ENCODE measurements at places on chromosomes 6 and 20.

GRCh38 chr6:34587325-34587724 lies 31.2 kb upstream of the SPDEF start:
- no peak for DNase-seq

DNA sequence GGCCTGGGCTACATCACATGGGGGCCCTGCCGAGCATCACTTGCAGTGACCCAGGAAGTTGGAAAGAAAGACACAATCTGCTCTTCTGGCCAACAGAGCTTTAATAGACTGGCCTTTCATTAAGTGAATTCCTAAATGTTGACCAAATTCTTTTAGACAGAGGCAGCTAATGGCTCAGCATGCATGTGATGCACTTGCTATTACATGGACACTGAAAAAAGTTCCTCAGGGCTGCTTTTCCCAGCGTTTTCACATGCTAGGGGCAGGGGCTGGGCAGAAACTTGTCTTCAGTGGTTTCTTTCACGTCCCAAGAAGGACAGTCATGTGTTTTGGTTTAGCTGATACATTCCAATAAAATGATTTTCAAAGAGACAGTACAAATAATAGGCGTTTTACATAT lies 651.0 kb upstream of the SLC35B3 start:
- DNase-seq = no peak

- DNase-seq = no peak
Observed at GRCh38 chr6:94636780-94637385, 940.5 kb upstream of the MANEA start.

- no peak for DNase-seq
Observed at GRCh38 chr6:110999634-111000270, 17.9 kb downstream of the RPF2 start.

GRCh38 chr20:1816384-1817381 lies 78.5 kb upstream of the SIRPA start:
- no peak for DNase-seq

DNA sequence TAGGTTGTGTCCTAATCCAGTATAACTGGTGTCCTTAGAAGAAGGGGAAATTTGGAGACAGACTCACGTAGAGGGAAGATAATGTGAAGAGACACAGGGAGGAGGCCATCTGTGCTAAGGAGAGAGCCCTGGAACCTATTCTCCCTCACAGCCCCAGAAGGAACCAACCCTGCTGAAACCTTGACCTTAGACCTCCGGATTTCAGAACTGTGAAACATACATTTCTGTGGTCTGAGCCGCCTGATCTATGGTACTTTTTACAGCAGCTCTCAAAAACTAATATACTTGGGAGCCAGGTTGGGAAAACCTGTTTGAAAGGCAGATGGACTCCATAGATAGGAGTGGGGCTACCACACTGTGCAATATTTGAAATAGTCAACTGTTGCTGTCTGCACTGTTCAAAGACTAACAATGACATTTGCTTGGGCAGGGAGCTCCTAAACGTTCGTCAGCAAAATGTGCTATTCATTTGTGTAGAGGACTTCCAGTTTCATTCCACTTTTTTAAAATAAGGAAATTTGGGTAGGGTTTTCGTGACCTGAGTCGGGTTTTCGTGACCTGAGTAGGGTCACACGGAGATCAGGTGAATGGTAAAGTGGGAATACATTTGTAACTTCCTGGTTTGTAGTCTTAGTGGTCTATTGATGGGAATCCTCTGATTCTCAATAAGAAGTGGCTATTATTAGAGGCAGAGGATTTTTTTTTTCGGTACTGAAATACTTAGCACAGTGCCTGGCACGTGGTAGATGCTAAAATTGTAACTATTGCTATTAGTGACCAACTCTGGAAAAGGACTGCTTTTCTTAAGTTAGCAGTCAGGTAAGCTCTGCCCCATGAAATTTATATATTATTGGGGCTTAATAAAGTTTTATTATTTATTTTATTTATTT lies 11.4 kb downstream of the TAGAP start:
- DNase-seq = no peak

DNA sequence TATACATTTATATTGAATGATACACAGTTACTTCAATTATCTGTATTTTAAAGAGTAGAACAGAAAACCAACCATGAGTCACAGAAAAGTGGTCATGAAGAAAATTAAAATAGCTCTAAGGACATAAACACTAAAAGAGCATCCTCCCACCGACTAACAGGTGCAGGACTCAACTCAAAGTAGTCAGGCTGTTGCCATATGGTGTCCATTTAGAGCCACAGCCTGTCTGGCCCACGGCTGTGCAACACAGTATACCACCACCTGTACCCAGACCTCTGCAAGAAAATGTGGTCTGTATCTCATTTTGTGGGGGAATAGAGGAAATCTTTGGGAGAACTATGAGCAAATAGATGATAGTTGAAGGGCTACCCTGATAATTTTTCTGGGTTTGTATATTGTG lies 449.8 kb upstream of the RNF217 start:
- no peak for DNase-seq

- no peak for DNase-seq
Observed at GRCh38 chr6:37525460-37526357, 26.0 kb upstream of the CCDC167 start.

DNA sequence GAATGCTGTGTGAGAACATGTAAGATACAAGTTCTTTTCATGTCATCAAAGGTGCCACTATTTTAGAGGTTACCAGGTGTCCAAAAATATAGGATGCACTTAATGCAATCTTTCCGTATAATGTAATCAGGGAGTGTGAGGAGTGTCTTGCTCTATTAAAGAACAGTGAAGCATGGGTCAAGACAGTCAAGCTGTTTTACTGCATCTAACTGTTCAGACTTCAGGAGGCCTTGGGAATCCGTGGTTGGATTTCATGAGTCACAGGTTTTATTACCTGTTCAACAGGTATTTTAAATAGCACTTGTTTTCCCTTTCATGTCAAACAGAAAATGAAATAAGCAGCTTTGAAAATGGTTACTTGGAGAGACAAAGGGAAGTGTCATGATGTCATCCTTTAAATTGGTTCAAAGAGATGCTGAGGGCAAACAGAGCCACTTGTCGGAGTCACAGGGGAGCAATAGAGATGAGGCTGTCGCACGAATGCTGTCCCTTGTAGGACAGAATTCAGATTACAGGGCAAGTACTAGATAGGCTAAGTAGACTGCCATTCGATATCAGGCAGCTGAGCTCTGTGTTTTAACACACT lies 621.5 kb downstream of the QKI start:
- DNase-seq = no peak

GRCh38 chr6:6046716-6047115 lies 40.0 kb upstream of the NRN1 start:
- DNase-seq = no peak

- DNase-seq = no peak
Observed at GRCh38 chr6:109009962-109010704, 84.5 kb downstream of the SESN1 start.

- no peak for DNase-seq
Observed at GRCh38 chr20:56437196-56437960, 25.3 kb downstream of the CASS4 start.

- no peak for DNase-seq
Observed at GRCh38 chr6:12291839-12292604, 1.9 kb downstream of the EDN1 start.

- no peak for DNase-seq
Observed at GRCh38 chr20:32190616-32191415, 16.7 kb downstream of the PLAGL2 start.

- DNase-seq = no peak
Observed at GRCh38 chr6:11613858-11614257, 76.3 kb downstream of the TMEM170B start.

DNA sequence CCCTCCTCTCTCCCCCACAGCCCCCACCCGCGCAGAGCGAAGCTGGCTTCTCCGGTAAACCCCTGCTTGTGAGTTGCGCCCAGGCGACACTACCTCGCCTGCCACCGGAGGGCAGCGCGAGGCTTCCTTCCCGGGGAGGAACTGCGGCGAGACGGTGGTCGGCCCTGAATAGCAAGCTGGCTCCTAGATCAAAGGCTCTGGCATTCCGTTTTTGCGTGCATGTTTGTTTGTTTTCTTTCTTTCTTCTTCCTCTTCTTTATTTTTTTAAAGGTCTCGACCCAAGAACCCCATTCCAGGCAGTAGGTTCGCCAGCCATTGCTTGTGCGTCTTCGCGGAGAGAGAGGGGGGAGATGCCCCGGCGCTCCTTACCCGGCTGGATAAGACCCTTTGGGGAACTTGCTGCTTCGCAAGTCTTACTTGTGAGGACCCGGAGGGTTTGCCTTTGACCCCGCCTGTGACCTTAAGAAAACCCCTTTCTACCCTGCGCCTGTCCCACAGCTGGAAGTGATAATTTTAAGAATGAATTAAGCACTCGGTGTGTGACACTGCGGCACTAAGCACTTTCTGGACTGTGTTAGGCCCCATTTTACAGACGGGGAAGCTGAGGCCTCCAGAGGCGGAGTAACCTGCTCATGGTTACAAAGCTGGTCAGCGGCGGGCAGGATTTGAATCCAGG lies 92.7 kb upstream of the SIRPA start:
- DNase-seq = no peak

DNA sequence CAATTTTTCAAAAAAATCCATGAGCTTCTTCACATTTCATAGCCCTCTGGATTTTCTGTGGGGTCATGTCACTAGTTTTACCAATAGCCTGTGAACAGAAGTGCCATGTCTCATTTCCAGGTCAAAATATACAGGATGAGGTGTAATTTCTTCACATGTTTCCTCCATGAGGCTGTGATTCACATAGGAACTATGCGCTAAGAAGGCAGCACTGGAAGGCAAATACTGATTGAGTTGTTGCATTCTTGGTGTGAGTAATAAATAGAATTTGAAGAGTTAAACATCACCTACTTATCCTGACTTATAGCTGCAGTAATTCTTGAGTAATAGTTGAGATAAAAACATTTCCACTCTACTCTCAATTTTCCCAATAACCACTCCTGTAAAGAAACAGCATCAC lies 442.3 kb downstream of the HAO1 start:
- no peak for DNase-seq

DNA sequence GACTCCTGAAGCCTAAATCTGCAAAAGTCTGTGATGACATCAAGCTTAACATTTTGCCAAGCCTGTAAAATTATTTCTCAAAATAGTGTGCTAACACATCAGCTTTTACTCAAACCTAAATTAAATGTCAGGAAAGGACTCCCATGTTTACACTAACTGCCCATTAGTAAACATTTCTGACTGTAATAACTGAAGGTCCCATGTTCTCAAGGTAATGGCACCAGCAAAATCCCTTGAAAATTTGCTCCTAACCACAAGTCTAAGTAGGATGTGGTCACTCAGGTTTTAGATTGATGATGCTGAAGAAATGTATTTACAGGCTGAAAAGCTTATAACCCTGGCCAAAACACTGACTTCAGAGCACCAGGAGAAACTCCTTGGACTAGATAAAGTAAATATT lies 33.0 kb downstream of the BACH2 start:
- no peak for DNase-seq

- no peak for DNase-seq
Observed at GRCh38 chr6:83432636-83433035, 1.8 kb upstream of the ME1 start.

- no peak for DNase-seq
Observed at GRCh38 chr6:148222846-148223245, 119.8 kb upstream of the SASH1 start.

- no peak for DNase-seq
Observed at GRCh38 chr6:143229400-143229799, 168.7 kb downstream of the AIG1 start.

DNA sequence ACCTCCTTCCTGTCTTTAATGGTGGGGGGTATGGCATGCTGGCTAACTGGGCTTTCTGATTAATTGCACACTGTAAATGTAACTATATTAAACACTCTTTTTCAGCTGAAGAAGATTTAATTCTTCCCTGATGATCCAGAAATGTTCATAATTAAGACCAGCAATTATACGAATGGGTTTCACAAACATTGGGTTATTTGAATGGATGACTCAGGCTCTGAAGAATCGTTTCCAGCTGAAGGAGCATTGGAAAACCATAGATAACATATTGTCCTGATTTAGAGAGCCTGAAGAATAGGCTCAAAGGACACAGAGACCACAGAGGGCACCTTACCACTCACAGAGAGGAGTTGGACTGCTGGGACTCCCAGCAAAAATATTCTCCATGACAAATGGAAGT lies 130.7 kb upstream of the SSTR4 start:
- no peak for DNase-seq

- no peak for DNase-seq
Observed at GRCh38 chr6:168985705-168986104, 267.9 kb downstream of the THBS2 start.

- no peak for DNase-seq
Observed at GRCh38 chr6:38091613-38092012, 272.1 kb downstream of the ZFAND3 start.

DNA sequence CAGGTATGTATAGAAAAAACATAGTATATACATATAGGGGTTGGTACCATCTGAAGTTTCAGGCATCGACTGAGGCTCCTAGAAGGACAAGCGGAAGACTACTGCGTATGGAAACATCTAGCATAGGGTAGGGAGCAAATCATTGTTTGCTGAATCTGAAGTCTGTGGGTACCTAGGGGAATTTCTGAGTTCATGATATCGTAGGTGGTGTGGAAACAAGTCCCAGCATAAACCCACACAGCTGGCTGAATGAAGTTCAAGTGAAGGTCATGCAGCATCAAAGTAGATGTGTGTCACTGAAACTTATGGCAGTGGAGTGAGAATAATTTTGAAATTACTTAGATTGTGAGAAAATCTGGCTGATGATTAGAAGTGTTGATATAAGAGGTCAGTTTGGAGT lies 39.4 kb downstream of the MAP7 start:
- no peak for DNase-seq

GRCh38 chr6:3779574-3779849 lies 28.0 kb upstream of the PXDC1 start:
- no peak for DNase-seq

- DNase-seq = no peak
Observed at GRCh38 chr20:51428401-51429143, 113.9 kb downstream of the NFATC2 start.

GRCh38 chr20:37311710-37312355 lies 22.4 kb downstream of the MANBAL start:
- DNase-seq = no peak

- DNase-seq = no peak
Observed at GRCh38 chr6:43795421-43795820, 25.4 kb downstream of the VEGFA start.

DNA sequence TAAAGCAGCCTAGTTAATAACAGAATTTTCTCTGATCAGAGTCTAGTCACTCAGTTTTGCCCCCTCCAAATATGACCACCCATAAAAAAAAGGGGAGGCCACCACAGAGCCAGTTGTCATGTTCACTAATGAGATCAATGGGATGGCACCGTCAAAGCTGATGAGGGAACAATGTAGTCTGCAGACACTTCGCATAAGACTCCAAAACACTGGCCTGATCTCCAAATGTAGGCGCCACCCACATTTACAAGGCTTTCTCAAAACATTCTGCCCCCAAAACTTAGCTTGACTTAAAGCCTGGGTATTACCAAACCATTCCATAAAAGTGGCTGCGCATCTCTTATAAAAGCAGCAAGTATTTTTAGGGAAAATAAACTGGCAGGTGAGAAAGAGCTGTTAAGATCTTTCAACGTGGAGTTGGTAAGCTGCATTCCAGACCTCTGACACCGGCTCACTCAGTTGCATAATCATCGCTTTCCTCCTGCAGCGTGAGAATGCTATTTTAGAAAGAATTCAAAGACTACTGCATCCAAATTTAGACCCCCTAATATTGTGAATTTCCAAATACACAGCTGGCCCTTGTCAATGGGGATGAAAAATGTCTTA lies 59.3 kb downstream of the TBC1D7 start:
- DNase-seq = no peak
